ENCODE measurements at places on chromosomes 7 and 10. TPM values are rescaled to one million over a fixed set of nuclear protein-coding genes. Genes with fewer than 3 reads are reported as not detected.

STEAP2 gene
- 10.4 TPM for total RNA-seq

IQUB gene
- 0.33 TPM for total RNA-seq

NME8 gene
- total RNA-seq, result not detected

DNA sequence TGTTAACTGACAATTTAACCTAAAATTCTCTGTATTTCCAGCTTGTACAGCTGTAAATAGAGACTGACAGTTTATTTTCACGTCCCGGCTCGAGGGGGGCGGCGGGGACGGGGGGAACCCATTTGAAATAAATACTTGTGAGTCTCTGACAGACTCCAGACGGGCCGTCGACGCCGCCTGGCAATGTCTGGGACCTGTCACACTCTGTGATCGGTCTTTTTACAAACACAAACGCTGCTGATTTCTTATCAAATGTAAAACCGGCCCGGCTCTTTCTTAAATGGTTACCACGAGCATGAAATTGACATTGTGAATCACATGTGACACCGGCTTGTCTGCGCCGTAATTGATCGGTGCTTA lies 57.0 kb downstream of the UNCX start:
- no peak for DNase-seq

DNA sequence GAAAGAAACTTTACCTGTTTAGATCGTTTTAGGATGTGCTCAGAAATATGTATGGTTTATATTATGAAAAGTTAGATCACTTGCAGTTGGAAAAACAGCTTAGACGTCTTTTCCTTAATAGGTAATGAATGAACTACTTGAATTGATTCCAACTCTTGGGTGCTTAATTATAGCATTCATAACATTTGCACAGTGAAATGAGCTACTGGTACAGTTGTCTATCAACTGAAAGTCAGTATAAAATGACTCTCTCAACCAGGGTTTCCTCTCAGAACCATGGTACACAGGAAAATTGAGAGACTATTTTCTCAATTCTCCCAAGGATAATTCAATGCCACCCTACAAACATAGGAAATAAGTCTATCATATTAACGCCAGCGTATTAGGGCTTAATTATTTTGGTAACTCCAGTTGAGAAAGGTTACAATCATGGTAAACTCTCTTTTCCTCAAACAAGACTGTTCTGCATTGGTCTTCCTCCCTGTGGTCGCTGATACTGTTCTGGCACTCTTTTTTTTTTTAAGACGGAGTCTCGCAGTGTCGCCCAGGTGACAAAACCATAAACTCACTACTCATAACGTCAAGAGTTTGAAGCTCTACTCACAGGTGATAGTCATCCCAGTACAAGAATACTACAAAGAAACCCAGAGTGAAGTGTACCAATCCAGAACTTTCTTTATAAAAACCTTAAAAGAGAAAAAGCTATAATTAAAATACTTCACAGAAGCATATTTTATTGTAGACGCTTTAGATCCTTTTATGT lies 2.0 kb downstream of the ANLN start:
- DNase-seq, result peak; percentile 60

DNA sequence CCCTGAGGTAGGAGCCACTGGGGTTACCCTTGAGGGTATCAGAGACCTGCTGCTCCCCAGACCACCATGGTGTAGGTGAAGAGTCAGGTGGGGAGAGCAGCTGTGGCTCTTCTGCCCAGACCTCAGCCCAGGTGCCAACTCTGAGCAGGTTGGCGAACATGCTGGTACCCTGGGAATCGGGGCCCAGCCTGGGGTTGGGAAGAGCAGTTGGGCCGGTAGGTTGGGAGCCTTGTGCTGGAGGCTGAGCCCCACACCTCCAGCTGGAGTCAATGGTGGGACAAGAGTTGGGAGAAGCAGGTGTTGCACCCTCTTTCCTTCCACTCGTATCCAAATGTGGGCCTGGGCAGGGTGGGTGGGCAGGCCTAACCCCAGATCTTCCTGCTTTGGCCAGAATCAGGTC lies 114.5 kb downstream of the CDH23 start:
- no peak for DNase-seq

DNA sequence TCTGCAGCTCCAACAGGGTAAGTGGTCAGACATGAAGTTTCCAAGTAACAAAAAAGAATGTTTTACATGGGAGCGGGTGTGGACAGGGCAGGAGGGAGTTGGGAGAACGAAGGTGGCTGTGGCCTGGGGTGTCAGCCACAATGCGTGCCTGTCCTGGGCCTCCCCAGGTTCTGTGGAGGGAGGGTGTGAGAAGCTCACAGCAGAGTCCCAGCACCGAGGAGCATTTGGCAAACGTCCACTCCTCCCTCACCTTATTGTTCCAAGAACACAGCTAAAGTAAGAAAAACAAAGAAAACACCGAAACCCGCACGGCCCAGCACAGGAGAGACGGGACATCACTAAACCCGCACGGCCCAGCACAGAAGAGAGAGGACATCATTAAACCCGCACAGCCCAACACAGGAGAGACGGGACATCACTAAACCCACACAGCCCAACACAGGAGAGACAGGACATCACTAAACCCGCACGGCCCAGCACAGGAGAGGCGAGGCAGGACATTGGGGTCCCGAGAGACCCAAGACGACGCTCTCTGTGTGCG lies 226.4 kb downstream of the MAD1L1 start:
- no peak for DNase-seq

DNA sequence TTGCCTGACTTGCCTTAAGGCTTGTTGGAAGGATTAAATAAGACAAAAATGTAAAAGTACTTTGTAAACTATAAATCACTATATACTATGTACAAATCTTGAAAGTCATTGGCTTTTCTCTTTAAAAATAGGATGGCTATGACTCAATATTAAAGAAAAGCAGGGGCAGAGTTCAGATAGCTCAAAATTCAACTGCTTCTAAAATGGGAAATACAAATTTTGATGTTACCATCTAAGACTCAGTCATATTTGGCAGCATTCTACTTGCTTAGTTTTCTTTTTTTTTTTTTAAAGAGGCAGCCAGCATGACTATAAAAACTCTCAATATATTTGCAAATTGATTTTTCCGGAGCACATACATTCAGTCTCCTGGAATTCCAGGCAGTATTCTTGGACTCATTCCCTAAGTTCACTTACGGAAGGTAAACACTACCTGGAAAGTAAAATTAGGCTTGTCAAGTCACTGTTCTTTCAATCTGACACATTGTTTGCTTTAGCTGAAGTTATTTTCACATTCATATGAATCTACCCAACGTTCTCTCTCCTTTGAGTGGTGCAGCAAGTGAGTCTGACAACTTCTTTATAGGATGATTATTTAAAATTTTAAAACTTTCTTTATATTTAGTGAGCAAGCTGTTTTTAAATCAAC lies 133.8 kb upstream of the CCDC6 start:
- DNase-seq, result no peak

NCF1 gene
- total RNA-seq, result 0.41 TPM

GRCh38 chr7:45028138-45028919 lies 28.3 kb downstream of the CCM2 start:
- DNase-seq, result no peak

ERVW-1 gene
- total RNA-seq, result not detected

GRCh38 chr10:42956045-42956444 lies 120.8 kb upstream of the RET start:
- DNase-seq, result no peak

DNA sequence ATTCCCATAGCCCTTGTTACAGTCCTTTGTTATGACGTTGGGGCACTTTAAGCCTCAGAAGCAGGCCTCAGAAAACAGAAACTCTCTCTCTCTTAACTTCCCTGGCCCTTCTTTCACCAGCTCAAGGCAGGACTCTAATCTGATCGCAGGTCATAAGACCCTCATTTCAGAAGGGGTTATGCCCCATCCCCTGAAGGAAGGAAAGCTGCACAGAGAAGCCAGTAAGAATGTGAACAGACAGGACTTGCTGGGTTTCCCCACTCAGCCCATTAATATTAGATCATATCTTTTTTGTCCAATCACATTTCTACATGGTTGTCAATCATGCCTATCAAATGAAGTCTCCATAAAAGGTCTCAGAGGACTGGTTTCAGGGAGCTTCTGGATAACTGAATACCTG lies 49.3 kb upstream of the PHF14 start:
- no peak for DNase-seq

DNA sequence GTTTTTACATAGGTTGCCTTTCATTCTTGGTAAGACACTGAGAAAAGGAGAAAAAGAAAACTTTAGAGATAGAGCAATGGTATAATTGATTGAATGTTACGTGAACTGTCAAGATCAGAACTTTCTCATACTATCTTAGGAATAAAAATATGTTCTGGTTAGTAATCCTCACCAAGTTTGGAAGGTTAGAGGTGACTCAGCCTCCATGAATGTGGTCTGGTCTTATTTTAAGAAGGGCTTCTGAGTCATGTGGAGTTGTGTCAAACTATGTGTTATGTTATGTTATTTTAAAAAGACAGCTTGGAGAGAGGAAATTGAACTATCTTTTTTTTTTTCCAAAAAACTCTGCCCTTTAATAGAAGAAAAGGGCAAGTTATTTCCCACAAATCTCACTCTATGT lies 458.6 kb upstream of the KLF6 start:
- peak; percentile 82 for DNase-seq

GRCh38 chr10:26044141-26044749 lies 110.2 kb downstream of the MYO3A start:
- no peak for DNase-seq

GRCh38 chr7:151110941-151111645 lies 24.8 kb downstream of the AGAP3 start:
- peak; percentile 52 for DNase-seq

HKDC1 gene
- 173 TPM for total RNA-seq

DNA sequence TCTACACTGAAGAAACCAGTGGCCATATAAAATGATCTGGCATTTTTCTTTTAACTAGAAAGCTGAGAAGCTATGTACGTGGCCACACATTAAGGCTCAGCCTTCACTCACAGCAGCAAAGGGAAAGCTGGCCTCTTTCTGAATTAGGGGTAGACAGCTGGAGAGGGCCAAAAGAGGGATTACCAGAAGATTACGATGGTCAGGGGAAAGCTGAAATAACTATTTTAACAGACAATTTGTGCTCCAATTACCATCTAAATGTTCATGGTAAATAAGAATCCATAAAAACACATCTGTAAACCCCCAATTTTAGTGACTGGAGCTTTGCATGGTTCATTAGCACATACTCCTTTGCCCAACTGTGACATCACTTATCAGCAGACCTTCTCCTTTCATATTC lies 314.3 kb downstream of the HPSE2 start:
- no peak for DNase-seq

GRCh38 chr10:65571011-65571570 lies 1354.7 kb upstream of the LRRTM3 start:
- DNase-seq, result peak; percentile 15

SH2D4B gene
- total RNA-seq, result 0.24 TPM

DNA sequence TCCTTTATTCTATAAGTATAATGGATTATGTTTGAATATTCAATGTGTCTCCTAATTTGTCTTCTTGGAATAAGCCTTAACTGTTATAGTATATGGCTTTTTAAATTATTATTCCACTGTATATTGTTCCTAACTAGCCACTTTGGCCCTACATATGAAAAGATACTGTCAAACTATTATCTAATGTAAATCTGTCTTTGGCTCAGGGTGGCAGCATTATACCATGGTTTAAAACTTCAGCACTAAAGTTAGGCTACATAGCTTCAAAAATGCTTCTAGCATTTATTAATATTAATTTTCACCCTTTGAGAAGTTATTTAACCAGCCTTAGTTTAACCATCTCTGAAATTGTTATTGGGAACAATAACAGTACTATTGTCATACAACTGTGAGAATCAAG lies 543.1 kb upstream of the MBL2 start:
- no peak for DNase-seq

DNA sequence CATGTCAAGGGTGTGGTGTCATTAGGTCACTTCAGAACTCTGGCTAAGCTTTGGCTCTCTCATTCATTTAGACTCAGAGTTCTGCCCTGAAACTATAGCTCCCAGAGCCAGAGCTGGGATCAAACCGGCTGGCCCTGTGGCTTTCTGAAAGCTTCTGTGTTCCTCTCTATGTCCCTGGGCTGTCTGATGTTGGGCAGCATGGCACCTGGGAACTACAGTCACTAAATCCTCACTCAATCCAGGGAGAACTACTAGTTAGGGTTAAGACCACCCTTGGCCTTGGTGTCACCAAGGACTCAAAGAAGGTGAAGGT lies 13.2 kb downstream of the ATG9B start:
- DNase-seq, result no peak

MSMB gene
- not detected for total RNA-seq

FZD1 gene
- 2.8 TPM for total RNA-seq

C10orf71 gene
- not detected for total RNA-seq

TRIM50 gene
- not detected for total RNA-seq

DNA sequence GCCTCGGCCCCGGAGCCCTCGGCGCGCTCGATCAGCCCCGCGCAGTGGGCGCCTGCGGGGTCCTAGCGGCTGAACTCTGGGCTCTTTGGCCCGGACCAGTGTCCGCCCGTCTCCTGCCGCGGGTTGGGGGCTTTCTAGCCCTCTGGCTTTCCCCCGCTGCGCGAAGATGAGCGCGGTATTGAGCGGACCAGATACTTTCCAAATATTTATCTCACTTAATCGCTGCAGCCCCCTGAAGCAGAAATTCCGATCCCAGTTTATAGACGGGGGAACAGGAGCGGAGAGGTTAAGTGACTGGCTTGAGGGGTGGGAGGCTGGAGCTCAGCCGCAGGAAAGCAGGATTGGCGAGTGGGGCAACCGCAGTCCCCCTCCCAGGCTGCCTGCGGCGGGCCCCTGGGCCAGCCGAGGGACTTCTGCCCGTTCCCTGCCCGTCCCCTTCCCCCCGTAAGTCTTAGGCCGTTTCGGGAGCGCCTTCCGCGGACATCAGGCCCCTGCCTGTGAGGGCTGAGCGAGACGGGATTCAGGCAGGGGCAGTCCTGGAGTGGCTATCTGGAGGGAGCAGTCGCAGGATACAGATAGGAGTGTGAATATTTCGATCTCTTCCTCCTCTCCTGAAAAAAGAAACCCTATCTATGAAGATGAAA lies 565 bp downstream of the STRIP2 start:
- DNase-seq, result peak; percentile 26

- DNase-seq, result no peak
Observed at GRCh38 chr7:112080978-112081377, 125.2 kb downstream of the DOCK4 start.

DNA sequence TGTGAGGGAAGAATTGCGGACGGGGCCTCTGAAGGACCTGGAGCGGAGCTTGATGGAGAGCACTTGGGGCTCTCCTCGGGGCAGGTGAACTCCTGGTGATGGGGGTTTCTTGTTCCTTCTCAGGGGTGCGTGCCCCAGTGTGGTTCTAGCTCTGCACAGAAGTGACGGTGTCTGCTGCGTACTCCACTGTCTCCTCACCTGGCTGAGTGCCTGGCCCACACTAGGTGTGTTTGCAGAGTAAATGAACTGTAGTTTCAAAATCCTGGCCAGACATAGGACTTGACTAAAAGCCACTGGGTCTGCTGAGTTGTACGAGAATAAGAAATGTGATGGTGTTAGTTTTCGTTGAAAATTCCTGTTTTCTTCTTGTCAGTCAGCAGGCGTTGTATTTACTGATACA lies 35.6 kb downstream of the DYNC2I1 start:
- no peak for DNase-seq

CYP17A1 gene
- total RNA-seq, result not detected

ABCF2 gene
- total RNA-seq, result 49.4 TPM

GRCh38 chr10:35822316-35822715 lies 180.2 kb upstream of the FZD8 start:
- DNase-seq, result no peak
